ENCODE measurements at places on chromosomes 1 and 21.

DNA sequence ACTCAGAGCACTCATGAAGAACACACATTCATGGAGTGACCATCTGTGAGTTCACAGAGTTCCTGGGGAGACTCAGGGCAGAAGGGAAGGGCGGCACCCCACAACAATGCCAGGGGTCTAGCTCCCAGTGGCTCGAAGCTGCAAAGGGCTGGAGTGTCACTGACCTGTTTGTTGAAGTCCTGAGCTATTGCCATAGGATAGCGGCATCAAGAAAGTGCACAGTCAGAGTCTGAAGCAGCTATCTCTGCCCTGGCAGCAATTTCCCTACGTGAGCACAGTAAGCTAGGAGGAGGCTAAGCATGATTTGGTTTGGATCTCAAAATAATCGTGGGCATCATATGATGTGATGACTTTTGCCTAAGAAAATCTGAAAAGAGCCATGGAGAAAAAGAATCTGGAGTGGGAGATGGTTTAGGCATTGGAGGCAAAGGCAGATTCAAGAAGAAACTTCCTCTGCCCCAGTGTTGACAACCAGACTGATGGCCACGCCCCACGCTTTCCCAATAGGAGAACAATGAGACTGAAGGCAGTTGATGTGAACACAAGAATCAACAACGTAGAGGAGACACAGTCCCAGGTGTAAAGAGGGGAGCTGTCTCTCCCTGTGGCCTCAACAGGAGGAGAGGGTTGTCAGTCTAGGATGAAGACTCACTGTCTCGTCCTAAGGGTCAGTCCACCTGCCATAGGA lies 100.0 kb upstream of the SLC25A33 start:
- DNase-seq, result no peak

DNA sequence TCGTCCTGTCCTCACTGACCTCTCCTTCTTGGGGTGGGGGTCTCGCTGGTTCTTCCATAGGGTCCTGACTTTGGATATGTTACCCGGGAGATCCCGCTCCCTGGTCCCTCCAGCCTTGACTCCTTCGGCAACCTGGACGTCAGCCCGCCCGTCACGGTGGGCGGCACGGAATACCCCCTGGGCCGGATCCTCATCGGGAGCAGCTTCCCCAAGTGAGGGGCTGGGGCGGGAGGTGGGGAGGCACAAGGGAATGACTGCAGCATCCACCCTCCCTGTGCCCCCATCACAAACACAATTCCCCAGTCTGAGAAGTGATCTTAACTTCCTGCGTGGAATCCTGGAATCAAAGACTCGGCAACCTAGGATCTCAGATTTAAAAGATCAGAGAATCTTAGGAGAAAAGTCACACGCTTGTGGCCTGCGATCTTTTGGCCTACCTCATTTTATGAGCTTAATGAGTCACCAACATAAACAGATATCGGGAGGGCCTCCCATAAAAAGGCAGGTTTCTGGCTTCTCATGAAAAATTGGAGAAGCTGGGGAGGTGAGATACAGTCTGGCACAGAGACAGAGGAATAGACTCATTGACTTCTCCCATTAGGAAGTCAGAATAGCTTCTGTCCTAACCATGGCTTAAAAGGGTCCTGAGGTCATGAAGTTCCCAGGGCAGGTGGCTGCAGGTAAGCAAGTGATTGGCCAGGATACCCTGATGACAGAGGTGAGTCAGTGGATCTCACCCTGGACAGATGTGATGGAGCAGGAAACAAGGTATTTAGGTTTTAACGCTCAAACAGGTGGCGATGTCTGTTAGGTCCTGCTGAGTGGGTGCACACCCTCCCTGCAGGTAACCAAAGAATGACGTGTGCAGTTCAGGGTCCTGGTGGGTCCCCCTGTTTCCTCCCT lies 15.9 kb upstream of the PADI3 start:
- no peak for DNase-seq

DNA sequence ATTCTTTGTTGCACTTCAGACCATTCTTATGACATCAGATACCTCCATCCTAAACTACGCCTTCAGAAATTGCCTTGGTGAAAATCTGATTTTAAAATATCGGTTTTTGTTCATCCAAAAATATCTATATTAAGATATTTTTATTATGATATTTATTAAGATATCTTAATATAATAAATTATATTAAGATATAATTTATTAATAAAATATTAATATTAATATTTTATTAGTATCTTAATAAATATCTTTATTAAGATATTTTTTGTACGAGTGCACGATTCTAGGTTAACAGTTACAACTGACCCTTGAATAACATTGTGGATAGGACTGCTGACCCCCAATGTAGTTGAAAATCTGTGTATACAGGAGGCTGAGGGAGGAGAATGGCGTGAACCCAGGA lies 20.9 kb downstream of the PADI4 start:
- DNase-seq, result no peak

GRCh38 chr21:37365517-37366481 lies 774 bp upstream of the DYRK1A start:
- DNase-seq, result peak; percentile 47

- no peak for DNase-seq
Measured at GRCh38 chr1:48750109-48750508, 26.6 kb downstream of the BEND5 start.

- peak; percentile 89 for DNase-seq
Measured at GRCh38 chr1:51729156-51729823, 112.4 kb downstream of the OSBPL9 start.

DNA sequence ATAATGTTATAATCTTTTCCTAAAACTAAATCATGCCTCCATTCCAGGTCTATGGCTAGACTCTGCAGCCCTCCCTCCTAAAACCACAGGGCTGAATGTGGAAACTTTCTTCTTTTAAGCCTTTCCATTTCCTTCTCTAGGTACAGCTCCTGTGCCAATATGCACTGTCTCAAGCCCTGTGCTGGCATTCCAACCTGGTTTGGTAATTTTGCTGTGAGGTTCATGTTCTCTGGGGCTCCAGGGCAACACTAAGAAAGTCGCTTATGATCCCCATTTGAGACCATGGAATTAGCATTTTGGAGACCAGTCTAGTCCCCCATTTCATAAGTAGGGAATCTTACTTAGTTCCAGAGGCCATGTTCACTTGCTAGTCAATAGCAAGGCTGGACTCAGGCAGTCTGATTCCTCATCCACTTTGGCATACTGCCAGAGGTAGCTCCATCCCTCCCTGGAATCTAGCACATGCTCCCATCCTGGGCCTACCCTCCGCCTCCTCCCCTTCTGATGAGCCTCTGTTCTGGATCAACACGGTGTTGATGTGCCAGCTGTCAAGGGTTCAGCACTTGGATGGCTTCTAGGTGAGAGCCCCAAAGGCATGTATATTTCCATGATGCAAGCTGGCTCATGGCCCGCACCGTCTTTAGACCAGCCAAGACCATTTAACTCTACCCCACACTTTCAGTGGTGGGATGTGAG lies 36.5 kb downstream of the ZMYND12 start:
- no peak for DNase-seq

GRCh38 chr1:18192974-18193373 lies 85.4 kb downstream of the IGSF21 start:
- DNase-seq, result no peak

Data from activated T-helper 9 cell treated with anti-CD3 and anti-CD28 coated beads, Interleukin-2, amount 50 U/mL, for 16 hours (primary cell).